Parietal lobe (tissue), 2 donors: ENCODE measurements at places on chromosomes 6 and 20. TPM values are rescaled to one million over a fixed set of nuclear protein-coding genes. Genes with fewer than 3 reads are reported as not detected.

Gene NMBR
- total RNA-seq = 6.6 TPM

Gene HCK
- total RNA-seq = 2.2 TPM

Gene CLDN20
- not detected for total RNA-seq

Gene MTHFD1L
- total RNA-seq = 22.2 TPM

Gene YWHAB
- 127 TPM for total RNA-seq

Gene SOBP
- 109 TPM for total RNA-seq

Gene ATG5
- 65.1 TPM for total RNA-seq

Gene EYA4
- 0.94 TPM for total RNA-seq
